Fibroblast of skin of left quadriceps (primary cell): ENCODE measurements at places on chromosomes 2 and 18.

DNA sequence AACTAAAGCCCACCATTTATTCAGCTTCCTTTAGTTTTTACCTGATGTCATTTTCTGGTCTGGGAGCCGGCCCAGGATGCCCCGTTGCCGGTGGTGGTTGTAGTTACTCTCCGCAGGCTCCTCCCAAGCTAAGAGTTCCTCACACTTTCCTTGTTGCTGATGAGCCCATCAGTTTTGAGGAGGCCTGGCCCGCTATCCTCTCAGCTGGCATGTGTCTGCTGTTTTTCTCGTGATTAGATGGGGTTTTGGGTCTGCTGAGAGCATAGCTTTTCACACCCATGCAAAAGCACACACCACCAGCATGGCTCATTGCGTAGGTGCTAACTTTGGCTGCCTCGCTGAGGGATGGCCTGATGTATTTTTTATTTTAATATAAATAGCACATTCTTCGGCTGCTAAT is 72.1 kb downstream of the PSMG2 start:
- no peak for DNase-seq

DNA sequence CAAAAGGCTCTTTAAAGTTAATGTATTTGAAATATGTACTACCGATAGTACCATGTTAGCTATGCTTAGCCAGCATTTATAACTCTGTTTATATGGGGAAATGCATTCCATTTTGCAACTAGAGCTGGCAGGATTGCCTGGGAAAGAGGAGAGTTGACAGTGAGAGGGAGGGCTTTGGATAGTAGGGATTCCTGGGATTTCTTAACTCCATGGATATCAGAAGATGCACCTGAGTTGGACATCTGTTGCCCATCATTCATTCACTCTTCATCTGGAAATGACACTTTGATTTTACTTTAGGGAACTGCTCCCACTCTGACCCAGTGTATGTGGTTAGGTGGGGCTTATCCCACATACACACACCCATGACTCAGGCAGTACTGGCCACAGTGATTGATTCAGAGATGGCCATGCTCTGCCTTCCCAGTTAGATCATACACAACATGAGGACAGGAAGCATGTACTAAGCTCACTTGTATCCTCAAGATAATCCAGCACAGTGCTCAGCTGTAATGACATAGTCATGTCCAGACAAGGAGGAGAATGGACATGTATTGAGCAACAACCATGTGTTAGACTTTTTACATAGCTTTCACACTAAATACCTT is 248.8 kb downstream of the MREG start:
- peak; percentile 91 for DNase-seq

DNA sequence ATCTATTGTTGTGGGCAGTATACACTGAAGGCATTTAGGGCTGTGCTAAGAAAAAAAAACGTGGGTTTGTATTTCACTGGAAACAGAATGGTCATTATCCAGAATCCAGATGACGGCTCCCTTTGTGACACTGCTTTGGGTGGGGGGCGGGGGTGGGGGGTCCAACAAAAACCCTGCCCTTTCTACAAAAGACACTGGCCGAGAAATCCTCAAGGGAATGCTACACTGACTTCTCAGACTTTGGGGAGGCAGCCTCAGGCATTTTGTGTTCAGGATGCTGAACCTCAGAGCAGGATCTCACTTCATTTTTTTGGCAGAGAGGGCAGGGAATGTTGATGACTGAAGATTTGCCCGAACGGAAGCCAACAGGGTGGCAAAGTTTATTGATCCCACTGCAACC is 417.1 kb downstream of the HRH4 start:
- no peak for DNase-seq

DNA sequence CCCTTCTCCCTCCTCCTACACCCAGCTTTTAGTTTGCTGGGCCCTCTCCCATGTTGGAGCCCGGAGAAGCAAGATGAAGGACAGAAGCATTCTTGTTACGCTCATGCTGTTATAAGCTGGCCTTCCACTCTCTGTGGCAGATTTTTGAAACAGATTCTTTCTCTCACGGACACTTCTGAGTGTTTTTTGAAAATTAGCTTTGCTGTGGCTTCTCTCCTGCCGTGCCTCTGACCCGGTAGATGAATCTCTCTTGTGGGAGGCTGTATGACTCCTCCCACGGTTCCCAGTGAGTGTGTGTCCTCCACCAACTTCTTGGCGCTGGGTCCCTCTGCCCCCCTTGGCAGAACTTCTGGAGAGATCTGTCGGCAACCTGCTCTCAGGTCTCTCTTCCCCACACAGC is 269.3 kb upstream of the MYT1L start:
- DNase-seq, result no peak

- DNase-seq, result no peak
These were observed 25.8 kb upstream of the DTNB start for GRCh38 chr2:25699216-25699615.

DNA sequence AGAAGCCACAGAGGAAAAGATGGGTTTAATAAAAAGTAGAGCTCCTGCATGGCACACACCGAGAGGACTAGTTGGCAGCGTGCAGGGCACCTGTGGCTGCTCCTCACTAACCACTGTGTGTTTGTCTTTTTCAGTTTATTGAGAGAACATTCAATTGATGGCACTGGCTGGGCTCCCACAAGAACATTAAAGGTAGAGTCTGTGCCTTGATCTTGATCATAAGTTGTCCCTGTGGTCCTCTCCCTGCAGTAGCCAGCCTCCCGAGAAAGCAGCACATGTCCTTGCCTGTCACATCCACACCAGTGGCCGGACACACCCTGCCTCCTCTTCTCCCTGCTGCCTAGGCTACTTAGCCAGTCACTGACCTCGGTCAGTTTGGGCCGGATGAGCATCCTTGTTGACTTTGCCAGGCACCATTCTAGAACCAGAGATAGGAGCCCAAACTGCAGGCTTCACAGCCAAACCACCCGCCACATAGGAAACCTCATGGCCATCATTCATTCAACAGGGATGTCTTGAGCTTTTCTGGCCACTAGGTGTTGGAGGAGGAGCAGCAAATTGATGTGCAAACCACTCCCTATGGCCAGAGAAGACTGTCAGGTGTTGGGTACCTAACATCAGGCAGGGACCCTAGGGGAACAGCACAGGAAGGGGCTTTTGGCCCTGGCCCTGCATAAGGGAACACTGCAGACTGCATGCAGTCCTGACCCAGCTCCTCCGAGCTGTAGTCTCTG is 30.2 kb upstream of the SCLY start:
- DNase-seq, result no peak

GRCh38 chr2:168518555-168519066 is 62.5 kb downstream of the CERS6 start:
- no peak for DNase-seq
